ENCODE measurements at places on chromosomes 5 and 9.

- DNase-seq: no peak
Measured at GRCh38 chr5:16115140-16115539, 64.5 kb downstream of the MARCHF11 start.

DNA sequence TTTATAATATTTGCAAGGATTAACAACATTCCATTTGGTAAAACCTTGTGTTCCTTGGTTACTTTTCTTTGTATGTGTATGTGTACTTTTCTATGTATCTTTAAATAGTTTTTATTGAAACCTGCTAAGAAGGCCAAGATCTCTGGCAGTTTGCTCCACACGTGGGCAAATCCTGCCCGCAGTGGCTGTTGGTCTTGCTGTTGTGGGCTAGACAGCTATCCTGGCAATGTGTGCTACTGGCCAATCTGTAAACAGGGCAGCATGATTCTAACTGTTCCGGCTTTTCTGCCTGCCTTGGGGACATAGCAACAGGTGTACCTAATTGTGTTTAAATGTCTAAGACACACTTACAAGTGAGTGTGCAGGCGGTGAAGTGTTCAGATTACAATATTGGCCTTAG lies 286.6 kb downstream of the RFX3 start:
- DNase-seq: no peak

- DNase-seq: no peak
Measured at GRCh38 chr5:18675041-18675440, 1040.8 kb downstream of the TAF11L14 start.

- DNase-seq: no peak
Measured at GRCh38 chr5:168407211-168407610, 79.1 kb upstream of the RARS1 start.

DNA sequence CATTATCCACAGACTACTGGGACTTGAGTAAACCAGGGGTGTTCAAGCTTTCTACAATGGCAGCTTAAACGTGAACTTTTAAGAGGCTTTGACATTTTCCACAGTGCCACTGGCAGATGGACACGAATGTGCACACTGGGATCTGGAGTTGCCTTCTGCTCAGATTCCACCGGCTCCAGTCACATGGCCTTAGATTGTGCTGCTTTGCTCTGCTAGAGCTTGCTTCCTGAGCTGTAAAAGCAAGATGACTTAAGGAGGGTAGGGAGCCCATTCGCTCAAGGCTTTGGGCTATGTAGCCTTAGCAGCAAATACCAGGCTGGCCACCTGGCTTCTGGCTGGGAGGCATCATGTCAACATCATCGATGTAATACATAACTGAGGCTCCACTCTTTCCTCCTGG lies 436.9 kb downstream of the MED10 start:
- no peak for DNase-seq
